Adrenal gland (tissue), 19 donors: ENCODE measurements at places on chromosomes 1 and 21. TPM values are rescaled to one million over a fixed set of nuclear protein-coding genes. Genes with fewer than 3 reads are reported as not detected.

GRCh38 chr1:115062542-115063004 is 26.7 kb downstream of the TSPAN2 start:
- DNase-seq: no peak

GRCh38 chr1:70195342-70195741 is 10.0 kb downstream of the LRRC40 start:
- DNase-seq: no peak

DNA sequence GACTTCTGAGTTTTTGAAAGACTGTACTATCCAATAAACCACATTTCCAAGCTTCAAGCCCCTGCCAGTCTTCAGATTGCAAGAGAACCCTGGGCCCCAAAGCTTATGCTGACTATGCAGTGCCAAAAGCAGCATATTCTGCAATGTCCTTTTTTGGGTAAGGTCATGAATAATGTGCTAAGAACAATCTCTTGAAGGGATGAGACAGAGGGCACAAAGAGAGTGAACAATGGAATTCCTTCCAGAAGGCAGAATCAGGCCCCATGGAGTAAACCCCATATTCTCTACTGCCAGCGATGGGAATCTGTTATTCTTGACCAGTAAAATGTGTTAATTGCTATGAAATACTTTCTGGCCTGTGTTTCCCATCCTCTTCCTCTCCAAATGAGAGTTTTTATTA is 190.4 kb downstream of the RGS7 start:
- no peak for DNase-seq

DNA sequence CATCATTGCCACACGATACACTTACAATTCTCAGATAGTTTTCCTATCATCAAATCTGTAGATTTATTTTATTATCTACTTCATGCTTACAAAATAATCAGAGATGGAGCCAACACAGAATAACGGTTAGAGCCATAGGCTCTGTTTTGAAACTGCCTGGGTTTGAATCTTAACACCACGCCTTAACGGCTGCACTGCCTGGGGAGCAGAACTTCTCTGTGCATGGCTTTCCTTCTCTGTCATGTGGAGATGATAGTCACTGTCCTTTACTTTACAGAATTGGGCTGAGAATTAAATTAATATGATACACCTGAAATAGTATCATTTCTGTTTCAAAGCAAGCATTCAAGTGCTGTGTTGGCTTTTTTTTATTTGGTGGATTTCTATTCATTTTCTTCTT is 177.8 kb downstream of the HMCN1 start:
- DNase-seq: no peak

GRCh38 chr1:6486433-6487011 is 4.9 kb downstream of the PLEKHG5 start:
- DNase-seq: peak; percentile 93

DNA sequence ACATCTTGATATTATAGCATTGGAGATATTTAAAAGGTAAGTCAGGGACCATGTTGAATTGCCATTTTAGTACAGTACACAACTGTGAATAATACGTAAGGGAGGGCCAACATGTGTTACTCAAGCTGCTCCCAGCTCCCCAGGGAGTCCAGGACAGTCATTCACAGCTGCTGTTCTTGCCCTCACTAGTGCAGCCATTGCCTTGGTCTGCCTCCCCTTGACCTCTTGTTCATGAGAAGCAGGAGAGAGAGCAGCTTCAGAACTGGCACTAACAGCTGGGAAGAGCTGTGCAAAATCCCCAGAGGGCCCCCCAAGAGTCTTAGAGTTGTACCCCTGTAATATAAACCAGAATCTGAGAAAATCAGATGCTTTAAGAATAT is 16.4 kb downstream of the TCEANC2 start:
- no peak for DNase-seq

DNA sequence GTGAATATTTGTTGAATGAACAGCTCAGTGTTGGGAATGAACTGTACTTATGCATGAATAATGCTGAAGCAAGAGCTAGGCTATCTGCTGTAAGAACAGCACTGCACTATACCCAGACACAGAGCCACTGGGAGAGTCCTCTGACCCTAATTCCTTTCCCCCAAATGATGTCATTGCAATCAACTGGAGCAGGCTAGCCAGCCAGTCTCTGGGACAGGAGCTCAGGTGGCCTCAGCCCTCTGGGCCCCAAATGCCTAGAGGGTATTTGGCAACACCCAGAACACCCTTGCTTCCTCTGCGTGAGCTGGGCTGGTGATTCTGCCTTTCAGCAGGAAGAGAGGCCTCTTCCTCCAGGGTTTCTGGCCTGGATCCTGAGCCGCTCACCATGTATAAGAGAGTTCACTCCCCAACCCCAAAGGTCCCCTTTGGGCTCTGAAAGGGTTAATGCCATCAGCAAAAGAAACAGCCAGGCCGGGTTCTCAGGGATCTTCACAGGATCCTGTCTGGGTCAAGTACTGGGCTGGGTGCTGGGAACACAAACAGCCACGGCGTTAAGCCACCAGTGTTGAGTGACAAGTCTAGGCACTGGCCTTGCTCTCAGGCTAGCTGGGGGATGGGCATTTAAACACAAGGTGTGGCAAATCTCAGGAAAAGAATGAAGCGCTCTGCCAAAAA is 3.7 kb upstream of the PADI4 start:
- no peak for DNase-seq

GRCh38 chr1:85060038-85060437 is 11.7 kb upstream of the MCOLN3 start:
- no peak for DNase-seq

DNA sequence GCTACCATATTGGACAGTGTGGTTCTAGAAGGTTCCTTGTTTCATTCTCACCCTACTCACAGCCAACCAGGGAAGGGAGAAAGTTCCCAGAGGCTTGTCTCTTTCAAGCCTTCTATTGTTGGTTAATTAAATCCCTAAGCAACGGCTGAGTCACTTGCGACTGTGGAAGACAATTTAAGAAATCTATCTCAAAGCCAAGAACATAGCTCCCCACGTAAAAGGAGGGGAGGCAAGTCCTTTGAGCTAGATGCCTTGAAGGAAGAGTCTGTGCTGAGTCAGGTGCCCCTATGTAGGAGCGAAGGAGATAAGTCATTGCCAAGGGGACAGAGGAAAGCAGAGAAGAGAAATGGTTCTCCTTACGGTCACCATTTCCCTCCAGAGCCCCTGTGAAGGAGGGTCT is 79.4 kb upstream of the PPP2R5A start:
- no peak for DNase-seq

DNA sequence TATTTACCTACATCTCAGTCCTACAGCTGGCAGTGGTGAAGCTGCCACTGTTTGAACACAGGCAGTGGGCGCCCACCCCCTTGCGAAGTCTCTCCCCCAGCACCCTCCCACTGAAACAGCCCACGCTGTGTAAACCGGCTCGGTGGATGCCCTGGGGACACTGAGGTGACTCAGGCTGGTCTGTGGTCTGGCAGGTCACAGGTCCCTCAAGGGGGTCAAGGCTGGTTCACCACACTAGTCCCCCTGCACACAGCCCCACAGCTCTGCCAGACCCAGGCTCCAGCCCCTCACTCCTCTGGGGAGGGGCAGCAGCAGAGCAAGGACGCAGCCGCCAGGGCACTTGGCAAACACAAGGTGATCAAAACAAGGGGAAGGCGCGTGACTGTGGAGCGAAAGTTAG is 7.6 kb downstream of the CHD5 start:
- no peak for DNase-seq

GRCh38 chr1:44827197-44828002 is 15.7 kb downstream of the PTCH2 start:
- DNase-seq: peak; percentile 28

DNA sequence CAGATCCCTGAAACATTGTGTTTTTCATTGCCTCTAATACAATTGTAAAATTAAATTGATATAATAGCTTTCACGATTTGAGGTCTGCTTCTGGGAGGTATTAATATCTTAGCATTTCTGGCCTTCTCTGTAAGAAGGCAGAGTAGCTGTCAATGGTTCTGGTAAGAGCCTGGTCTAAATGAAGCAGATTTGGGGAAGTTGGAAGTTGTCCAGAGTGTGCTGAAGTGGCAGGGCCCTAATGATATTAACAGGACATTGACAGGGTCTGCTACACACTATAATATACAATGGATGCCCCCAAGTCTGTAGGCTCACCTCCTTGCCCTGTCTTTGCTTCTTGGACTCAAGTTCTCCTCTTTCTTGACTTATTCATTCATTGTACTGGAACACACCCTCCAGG is 99.5 kb downstream of the C4BPA start:
- DNase-seq: no peak

DNA sequence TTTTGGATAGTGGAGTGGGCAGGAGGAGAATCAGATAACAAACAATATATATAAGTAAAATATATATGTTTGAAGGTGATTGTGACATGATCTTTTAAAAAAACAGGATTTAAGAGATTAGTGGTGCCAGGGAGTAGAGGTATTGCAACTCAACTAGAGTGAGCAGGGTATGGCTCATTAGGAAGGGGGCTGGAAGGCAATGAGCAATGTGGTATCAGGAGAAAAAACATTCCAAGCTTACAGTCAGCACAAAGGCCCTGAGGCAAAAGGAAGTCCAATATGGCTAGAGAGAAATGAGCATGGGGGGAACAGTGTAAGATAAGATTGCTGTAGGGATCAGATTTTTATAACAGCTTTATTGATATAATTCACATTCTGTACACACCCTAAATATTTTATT is 5.3 kb upstream of the GADD45A start:
- DNase-seq: no peak

- DNase-seq: no peak
Measured at GRCh38 chr1:185693654-185694053, 40.5 kb upstream of the HMCN1 start.

GRCh38 chr1:1206376-1206965 is at the start of gene TNFRSF18:
TSS of gene TNFRSF18 (minus strand) at chr1:1206592. CDS start at chr1:1206571, 21 bp downstream.
- DNase-seq: no peak

DNA sequence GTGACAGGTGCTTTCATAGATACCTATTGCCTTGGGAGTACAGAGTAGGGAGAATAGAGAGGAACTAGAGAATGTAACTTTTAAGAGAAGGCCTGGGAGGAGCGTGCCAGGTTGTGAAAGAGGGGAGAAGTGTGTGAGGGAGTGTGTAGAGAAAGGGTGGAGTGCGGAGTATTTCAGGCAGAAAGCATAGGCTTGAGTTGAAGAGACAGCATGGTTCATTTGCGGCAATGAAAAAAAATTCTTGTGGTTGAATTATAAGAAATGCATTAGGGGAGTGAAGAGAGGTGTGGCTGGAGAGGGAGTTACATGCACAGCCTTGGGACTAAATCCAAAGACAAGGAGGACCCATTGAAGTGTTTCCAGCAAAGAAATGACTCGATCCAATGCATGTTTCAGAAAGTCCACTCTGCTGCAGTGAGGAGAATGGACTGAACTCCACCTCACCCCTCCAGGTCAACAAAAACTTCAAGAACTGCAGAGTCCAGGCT is 81.7 kb upstream of the ADAM30 start:
- no peak for DNase-seq

CTTNBP2NL gene
- 8.3 TPM for total RNA-seq

SLC22A15 gene
- total RNA-seq: 2.3 TPM

ASTN1 gene
- 35.2 TPM for total RNA-seq

IFNLR1 gene
- total RNA-seq: 2.7 TPM

MORC3 gene
- 17.8 TPM for total RNA-seq

RGS18 gene
- 1.8 TPM for total RNA-seq

GJB3 gene
- total RNA-seq: not detected

DEPDC1 gene
- 6.7 TPM for total RNA-seq
